ENCODE measurements at places on chromosomes 13 and 19.

DNA sequence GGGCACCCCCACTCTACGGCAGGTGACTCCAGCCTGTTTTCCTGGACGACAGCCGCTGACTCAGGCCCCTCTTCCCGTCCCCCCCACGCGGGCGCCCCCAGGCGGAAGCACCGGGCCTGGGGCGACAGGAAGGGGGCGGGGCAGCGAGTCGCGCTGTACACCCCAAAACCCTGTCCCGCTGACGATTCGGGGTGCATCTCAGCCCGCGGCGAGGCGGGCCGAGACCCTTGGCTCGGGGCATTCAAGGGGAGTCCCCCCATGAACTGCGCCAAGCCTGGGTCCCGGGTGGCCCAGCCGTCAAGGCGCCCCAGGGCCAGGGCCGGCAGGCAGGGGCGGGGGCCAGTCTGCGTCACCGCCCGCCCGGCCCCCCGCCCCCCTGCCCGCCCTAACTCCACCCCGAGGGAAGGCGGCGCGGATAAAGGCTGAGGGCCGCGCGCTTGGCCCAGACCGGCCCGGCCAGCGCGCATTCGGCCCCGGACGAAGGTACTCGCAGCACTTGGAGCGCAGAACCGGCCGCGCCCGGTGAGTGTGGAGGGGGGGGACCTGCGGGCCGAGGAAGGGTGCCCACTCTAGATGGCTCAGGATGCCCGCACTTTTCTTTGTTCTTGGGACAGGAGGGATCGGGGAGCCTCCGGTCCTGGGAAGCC is at the start of gene MIDN:
TSS of gene MIDN (plus strand) at position 445 of the 647 bp plus-strand sequence. CDS start 1,714 bp downstream, outside the sequence.
- DNase-seq: peak; percentile 90

DNA sequence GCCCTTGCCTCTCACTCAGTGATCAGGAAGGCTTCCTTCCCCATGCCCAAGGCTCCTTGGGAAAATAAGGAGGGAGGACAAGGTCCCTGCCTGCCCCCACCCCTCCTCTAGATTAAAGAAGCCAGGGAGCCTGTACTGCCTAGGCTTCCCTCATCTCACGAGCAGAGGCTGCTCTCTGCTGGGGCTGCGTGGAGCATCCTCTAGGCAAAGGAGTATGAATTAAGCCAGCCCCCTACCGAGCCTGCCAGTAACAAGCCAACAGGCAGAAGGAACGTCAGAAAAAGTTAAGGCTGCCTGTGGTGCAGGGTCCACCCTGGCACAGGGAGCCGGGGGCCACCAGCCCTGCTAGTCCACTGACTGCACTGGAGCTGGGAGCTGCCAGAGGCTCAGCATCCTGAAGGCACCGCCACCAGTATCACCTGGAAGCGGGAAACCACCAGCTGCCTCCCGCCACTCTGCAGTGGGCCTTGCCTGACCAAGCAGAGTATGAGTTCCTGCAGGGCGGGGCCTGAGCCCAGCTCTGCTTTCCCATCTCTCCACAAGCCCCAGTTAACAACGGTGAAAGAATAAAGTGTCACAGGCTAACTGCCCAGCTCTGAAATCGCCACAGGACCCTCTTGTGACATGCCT is 6.8 kb downstream of the NAPA start:
- no peak for DNase-seq

- DNase-seq: peak; percentile 81
Observed at GRCh38 chr19:1449467-1450442, at the start of gene APC2. TSS of gene APC2 (plus strand) at chr19:1450121. CDS start at chr19:1453002, 2,881 bp downstream.

DNA sequence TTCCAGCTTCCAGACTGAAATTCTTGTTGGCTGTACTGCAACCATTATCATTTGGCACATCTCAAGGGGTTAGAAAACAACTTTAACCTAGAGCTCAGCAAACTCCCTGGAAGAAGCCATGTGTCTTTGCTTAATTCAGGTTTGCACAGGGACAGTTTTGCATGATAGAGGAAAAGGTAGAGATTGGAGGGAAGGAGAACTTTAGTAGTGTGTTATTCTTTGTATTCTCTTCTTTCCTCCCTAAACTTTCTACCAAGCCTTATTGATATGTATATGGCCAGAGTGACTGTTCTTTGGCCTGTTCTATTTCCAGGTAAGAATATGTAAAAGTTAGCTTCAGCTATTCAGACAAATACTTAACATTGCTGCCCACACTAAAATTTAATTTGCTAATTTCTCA is 53.1 kb downstream of the UGGT2 start:
- DNase-seq: no peak

- DNase-seq: no peak
Observed at GRCh38 chr19:50365434-50366306, at the start of gene NAPSA. TSS of gene NAPSA (minus strand) at chr19:50365639. CDS start at chr19:50365621, 18 bp downstream.

GRCh38 chr13:78596736-78597601 is 6.4 kb downstream of the POU4F1 start:
- peak; percentile 25 for DNase-seq

DNA sequence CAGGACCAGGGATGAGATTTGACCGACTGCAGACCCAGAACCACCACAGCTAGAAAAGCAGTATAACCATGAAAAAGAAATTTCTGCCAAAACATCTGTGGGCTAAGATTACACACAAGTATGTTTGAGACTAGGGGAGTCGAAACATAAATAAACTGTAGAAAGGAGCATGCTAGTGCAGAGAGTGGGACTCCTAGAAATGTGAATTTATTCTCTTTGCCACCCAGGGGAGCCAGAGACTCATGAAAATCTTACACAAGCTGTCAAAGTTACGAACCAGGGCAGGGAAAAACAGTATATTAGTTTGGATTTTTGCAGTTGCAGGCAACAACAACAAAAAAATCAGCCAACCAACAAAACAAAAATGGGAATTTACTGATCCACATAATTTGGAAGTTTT is 12.3 kb upstream of the HSPH1 start:
- DNase-seq: no peak

- DNase-seq: no peak
Observed at GRCh38 chr13:59479629-59480028, 684.1 kb downstream of the DIAPH3 start.

DNA sequence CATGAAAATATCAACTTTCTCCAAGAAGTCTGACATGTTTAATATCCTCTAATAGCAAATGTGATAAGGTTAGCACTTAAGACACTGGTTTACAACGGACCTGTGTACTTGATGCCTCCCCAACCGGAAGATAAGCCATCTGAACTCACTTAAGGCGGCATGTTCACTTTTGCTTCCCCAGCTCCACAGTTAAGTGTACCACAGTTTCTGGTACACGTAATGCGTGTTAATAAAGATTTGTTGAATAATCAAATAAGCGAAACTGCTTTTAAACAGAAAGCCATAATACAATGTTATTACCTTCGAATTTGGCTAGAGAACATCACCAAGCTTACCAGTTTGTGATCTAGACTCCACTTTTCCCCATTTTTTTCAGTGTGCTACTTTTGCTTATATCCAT is 1.4 kb upstream of the PAN3 start:
- peak; percentile 42 for DNase-seq

DNA sequence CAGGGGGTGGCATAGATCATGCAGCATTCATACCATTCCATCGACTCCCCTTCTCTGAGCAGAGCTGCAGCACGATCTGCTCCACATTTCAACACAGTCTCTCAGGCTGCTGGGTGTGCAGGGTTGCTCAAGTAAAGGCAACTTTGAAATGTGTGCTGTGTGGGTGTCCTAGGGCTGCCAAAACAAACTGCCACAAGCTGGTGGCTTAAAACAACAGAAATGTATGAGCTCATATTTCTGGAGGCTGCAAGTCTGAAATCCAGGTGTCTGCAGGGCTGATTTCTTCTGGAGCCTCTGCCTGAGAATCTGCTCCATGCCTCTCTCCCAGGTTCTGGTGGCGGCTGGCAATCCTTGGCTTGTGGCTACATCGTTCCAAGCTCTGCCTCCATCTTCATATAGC is 63.7 kb upstream of the WDFY2 start:
- no peak for DNase-seq

DNA sequence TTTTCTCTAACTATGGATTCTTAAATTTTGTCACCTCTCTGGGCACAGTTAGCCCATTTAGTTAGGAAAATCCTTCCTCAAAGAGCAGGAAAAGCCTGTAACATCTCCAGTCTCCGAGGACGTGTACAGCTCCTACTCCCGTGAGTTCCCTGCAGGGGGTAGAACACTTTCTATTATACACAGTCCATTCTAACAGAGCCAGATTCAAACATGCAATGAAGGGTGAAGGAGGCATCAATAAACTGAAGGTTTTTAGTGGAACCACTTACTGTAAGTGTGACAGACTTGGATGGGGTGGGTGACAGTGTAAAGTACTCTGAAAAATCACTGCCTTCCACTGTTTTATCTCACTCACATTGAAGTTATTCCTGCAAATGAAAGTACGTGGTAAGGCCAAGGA is 204.7 kb upstream of the DACH1 start:
- DNase-seq: no peak

DNA sequence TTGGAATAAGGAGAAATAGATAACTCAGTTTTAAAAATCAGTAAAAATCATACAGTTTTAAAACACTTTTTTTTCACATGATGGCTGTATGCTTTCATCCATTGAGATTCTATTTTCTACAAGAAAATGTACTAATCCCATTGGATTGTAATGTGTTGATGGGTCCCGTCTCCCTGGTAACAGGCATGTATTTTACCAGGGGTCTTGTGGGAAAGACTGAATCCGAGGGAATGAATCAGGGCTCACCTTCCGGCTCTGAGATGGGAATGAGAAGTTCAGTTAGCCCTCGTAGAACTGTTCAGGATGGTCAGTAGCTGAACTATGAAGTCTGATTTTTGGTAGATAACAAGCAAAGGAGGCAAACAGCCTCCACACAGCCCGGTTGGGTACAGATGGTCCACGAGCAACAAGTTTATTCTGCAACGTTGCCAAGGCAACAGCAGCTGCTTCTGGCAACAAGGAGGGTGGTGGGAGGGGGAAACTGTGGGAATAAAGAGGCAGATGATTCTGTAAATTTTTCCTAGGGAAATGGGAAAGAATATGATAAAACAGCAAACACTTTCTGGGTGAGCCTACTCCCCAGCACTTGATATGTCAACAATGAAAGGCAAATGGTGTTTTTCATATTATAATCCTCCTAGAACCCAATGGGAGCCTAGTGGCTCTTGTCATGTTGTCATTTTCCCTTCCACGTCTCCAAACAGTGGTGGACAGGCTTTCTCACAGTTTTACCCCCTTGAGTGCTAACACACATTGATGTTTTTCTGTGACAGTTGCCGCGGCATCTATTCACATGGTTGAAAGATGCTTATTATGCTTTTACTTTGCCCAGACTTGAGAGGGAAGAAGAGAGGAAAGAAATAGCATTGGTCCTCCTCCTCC is 12.4 kb upstream of the SIAH3 start:
- no peak for DNase-seq

- no peak for DNase-seq
Observed at GRCh38 chr19:48636859-48637448, at the start of gene DBP. TSS of gene DBP (minus strand) at chr19:48637379. CDS start at chr19:48636994, 385 bp downstream.
